ENCODE measurements at places on chromosomes 12 and 14.

DNA sequence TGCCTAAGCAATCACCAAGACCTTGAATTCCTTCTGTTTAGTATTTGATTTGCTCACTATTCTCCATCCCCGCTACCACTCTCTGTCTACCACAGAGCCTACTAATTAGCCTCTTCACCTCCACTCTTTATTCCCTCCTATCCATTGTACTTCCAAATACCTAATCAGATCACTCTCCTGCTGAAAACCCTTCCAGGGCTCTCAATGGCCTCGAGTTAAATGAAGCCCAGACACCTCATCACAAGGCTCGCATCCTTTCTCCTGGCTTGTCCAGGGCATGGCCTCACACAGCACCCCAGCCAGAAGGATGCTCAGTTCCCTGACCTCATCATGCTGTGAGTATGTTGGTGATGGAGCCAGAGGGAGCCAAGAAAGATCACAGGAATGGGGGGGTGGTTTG, 71.4 kb upstream of the PRMT8 start:
- DNase-seq: no peak

- no peak for DNase-seq
Measured at GRCh38 chr12:44296624-44297197, 460.8 kb downstream of the TMEM117 start.

GRCh38 chr12:15020156-15020555, 47.3 kb downstream of the PDE6H start:
- DNase-seq: no peak

- DNase-seq: no peak
Measured at GRCh38 chr12:89840162-89840922, 131.7 kb upstream of the ATP2B1 start.

GRCh38 chr12:115407723-115408122, 723.7 kb upstream of the TBX3 start:
- no peak for DNase-seq

DNA sequence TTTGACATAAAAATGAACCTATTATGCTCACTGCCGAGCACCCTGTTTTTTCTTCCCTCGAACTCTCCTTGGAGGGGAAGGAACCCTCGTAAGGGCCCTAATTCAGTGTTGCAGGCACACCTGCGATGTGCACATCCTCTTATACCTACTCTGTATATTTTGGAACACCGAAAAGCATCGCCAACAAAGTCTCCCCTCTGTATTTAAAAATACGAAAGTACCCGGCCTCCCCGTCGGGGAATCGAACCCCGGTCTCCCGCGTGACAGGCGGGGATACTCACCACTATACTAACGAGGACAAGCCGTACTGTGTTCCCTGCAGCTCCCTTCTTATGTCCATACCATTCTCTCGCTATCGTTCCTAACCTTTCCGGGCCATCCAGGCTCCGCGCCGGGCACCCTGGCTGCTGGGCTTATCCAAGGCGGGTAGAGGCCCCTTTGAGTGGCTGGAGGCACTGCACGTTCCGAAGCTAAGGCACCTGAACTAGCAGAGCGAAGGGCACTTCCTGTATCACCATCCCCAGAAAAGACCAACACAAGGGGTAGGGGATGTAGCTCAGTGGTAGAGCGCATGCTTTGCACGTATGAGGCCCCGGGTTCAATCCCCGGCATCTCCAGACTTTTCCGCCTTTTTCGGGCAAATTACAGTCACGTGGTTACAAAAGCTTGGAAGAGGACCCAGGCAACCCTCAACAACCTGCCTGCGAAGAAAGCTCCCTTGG, 25.1 kb upstream of the UBC start:
- DNase-seq: peak; percentile 87

GRCh38 chr14:51084962-51085361, 9.9 kb downstream of the TRIM9 start:
- DNase-seq: no peak

- DNase-seq: no peak
Measured at GRCh38 chr12:49903700-49904423, at the start of gene FAIM2. Gene FAIM2, minus strand, starts transcription at chr12:49903900. Its CDS starts 108 bp downstream, at chr12:49903792.
